Stimulated activated CD4-positive, alpha-beta T cell treated with anti-CD3 and anti-CD28 coated beads, Interleukin-12 subunit alpha, Interleukin-12 subunit beta, amount 100 ng/mL, for 4 hours (primary cell): ENCODE measurements at places on chromosomes 5 and 9.

DNA sequence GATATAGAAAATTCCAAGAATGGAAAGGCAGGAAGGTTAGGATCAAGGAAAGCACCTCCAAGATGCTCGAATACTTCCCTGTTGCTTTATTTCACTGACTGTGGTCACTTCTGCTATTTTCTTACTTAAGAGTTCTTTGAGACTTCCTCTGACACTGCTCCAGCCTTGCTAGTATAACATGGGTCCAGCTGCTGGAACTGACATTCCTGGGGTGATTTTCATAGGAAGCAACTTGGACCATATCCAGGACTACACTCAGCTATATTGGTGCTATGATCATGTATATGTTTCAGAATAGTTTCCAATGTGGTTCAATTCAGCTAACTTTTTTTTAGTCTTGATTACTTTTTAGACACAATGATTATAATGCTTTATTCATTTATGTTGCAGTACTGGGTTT, 81.6 kb upstream of the CKMT2 start:
- no peak for DNase-seq

DNA sequence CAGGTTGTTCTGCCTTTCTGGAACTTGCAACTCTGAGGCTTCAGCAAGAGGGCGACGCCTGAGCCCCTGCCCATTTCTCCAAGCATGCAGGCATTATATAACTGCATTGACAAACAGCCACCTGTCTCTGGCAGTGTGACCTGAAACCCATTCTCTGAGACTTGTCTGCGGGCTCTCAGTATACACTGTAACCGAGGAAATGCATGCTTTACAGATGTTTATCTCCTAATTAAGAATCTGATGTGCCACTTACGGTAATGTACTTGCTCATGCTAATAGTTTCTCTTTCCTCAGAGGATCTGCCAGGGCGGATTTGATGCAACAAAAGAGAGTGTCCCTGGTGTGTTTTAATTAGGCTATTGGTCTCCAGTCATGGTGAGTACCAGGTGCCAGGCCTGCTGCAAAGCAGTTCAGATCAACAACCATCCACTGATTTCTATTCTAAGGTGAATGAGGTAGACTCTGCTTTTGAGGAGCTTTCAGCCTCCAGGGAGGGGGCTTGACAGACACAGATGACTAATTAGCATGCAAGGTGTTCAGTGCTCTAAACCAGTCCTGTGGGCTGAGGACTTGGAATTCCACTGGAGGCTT, 593.7 kb upstream of the KLF4 start:
- no peak for DNase-seq

DNA sequence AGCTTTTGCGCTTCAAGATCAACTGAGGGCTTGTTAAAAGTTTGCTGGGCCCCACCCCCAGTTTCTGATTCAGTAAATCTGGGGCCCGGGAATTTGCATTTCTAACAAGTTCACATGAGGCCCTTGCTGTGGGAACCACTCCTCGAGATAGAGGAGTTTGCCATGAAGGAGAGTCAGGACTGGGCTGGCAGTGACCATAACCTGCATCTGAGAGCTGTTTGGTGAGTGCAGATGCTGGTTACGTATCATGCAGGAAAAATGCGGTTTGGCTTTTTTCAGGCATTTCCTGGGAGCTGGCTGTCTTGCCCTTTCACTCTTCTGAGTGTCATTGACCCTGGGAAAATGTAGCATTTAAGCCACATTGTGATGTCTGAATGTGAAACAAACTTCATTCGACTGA, 9.4 kb upstream of the ANGPTL2 start:
- DNase-seq, result no peak

GRCh38 chr9:90219548-90220118, 423.0 kb downstream of the DIRAS2 start:
- DNase-seq, result peak; percentile 14

- DNase-seq, result no peak
These were observed 32.4 kb upstream of the AP3B1 start for GRCh38 chr5:78326930-78327329.
